ENCODE measurements at places on chromosomes 3 and 15. TPM values are rescaled to one million over a fixed set of nuclear protein-coding genes. Genes with fewer than 3 reads are reported as not detected.

Gene GRK7
- total RNA-seq: not detected

GRCh38 chr3:195182470-195182795 lies 88.5 kb downstream of the XXYLT1 start:
- no peaks in the 10 kb centered on the region for H3K27me3 ChIP-seq
- no peak for DNase-seq
- H3K36me3 ChIP-seq: no peaks in the 10 kb centered on the region
- H3K27ac ChIP-seq: no peak overlapping the region
- peaks cover 68% of the 10 kb centered on the region for H3K4me1 ChIP-seq

- H3K27me3 ChIP-seq: peaks cover 2% of the 10 kb centered on the region
- H3K4me3 ChIP-seq: no peak overlapping the region
- no peak overlapping the region for H3K27ac ChIP-seq
- no peaks in the 10 kb centered on the region for H3K4me1 ChIP-seq
These were observed 9.2 kb downstream of the SPESP1 start for GRCh38 chr15:68939501-68939900.

Gene MYEF2
- 18.8 TPM for total RNA-seq

DNA sequence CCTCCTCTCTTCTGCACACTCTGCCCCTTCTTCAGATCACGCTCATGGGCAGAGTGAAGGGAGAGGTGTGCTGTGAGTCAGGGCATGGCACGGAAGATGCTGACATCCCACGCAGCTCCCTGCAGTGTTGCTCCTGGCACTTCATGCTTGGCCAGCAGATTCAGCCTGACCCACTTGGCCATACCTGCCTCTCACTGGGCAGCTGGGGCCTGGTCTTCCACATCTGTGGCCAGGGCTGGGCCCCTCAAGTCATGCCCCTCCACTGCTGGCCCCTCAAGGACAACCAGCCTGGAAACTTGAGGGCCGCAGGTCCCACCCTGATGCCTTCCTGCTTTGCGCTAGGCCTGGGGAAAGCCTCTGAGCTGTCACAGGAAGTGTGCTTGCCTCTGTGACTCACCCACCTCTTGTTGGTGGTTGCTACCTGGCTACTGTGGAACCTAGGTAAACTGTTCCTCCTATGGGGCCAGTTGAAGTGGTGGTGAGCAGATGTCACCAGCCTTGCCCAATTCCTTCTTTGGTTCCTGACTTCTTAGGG lies 48.7 kb downstream of the BSN start:
- H3K27ac ChIP-seq: no peak overlapping the region
- DNase-seq: no peak
- no peak overlapping the region for H3K4me3 ChIP-seq
- H3K27me3 ChIP-seq: no peaks in the 10 kb centered on the region
- no peaks in the 10 kb centered on the region for H3K36me3 ChIP-seq

DNA sequence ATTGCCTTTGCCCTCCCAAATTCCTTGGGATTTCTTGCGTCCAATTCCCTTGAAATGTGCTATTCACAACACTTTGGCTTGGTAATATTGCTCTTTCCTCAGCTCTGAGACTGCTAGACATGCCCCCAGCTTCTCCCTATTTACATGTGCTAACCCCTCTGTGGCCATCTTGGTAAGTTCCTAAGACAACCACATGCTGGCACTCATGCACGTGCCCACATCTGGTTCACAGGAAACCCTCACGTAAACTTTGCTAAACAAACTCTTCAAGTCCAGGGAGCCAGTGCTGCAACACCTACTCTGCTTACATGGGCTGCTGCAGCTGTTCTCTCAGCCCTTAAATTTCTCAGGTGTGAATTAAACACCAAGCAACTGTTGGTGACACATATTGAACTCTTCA lies 121.8 kb downstream of the ADAMTSL3 start:
- H3K27ac ChIP-seq: no peak overlapping the region
- H3K4me3 ChIP-seq: no peak overlapping the region
- no peaks in the 10 kb centered on the region for H3K4me1 ChIP-seq
- DNase-seq: no peak
- H3K36me3 ChIP-seq: no peaks in the 10 kb centered on the region

- H3K36me3 ChIP-seq: no peaks in the 10 kb centered on the region
- H3K27me3 ChIP-seq: no peaks in the 10 kb centered on the region
- H3K4me3 ChIP-seq: no peak overlapping the region
- no peaks in the 10 kb centered on the region for H3K4me1 ChIP-seq
- no peak overlapping the region for H3K27ac ChIP-seq
These were observed 22.2 kb upstream of the BCL6 start for GRCh38 chr3:187767266-187768012.

Data from lower lobe of right lung (tissue), 2 donors.